ENCODE measurements at places on chromosomes 5 and 9.
A peak's percentile ranks its signal among the peaks of the same experiment; 100 is the strongest.

GRCh38 chr9:20040991-20041696 is 252.3 kb upstream of the SLC24A2 start:
- DNase-seq: no peak

- no peak for DNase-seq
Measured at GRCh38 chr5:95780597-95780996, 41.9 kb downstream of the GLRX start.

DNA sequence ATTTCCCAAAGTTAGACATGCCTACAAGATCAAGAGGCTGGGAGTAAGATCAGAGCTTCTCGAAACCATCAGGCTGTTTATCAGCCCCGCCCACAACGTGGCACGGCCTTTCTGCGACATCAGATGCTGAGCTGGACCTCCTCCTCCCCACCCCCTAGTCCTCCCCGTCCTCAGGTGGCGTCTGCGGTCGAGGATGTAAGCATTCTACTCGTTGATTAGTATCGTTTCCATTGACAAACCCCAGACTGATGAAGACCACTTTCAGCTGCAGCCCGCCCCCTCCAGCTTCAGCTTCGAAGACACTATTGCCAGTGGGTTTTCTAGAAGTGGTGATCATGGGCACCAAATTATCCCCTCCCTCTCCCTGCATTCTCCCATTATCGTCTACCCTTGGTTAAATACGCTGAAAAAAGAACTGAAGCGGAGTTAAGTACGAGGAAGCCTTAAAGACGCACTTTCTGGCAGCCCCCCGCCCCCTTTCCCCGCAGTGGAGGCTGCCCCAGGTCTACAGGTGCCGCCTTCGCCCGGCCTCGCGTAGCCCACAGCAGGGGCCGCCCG is 1.1 kb downstream of the PPIC start:
- DNase-seq: no peak

DNA sequence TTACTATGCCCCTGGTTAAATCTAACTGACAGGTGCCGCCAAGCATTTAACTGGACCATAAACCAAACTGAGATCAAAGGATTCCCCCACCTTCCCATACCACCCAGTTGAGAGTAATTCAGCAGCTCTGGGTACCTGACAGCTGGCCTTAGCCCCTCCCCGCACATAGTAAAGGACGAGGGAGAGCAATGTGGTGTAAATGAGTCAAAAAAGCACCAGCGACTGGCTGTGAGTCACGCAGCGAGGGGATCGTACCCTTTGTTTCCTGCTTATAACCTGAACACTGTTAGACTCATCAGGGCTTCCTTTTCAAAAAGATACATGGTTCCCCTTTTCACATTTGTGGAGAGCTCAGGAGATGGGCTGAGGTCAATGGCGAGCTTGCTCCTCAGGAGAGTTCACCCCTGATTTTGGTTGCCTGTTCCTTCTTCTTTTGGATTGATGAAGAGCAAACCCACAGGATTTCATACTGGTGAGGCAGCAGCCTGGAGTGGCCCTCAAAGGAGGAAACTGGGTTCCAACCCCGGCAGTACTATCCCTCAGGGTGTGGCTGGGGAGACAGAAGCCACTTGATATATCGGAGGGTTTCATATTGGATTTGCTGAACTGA is 71.5 kb downstream of the ANKRD33B start:
- no peak for DNase-seq

GRCh38 chr9:114037961-114038723 is 40.0 kb downstream of the AMBP start:
- DNase-seq: no peak

DNA sequence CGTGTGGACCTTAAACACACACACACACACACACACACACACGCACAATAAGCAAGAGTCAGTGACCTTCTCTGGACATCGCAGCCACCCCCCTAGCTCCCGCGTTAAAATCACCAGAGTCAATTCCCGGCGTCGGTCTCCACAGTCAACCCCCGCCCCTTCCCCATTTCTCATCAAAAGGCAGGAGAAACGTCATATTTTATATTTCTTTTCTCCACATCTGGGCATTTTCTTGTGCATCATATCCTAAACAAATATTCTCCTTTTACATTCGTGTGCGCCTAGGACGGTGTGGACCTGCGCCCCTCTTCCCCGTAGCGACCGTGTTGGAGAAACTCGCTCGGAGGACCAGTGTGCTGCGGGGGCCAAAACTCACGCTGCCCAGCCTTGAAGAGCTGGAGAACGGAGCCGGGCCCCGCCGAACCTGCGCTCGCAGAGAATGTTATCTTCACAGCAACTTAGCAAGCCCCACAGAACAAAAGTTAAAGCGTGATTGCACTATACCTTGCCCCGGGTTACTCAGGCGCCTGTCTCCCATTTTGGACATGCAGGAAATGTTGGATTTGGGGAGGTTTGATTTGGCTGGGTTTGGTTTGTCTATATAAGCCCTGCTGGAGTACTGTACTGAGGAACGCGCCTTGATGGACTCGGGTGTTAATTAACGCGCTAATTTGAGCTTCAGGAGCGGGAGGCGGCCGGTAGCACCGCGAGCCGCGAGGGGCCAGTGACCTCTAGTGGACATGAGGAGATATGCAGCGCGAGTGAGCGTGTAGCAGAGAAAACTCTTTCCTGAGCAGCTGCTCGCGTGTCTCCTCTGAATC is 192.4 kb downstream of the MEF2C start:
- DNase-seq: no peak

GRCh38 chr5:131109540-131110255 is 55.4 kb downstream of the HINT1 start:
- peak; percentile 3 for DNase-seq

- no peak for DNase-seq
Measured at GRCh38 chr9:35816708-35817107, 1.9 kb upstream of the HINT2 start.

DNA sequence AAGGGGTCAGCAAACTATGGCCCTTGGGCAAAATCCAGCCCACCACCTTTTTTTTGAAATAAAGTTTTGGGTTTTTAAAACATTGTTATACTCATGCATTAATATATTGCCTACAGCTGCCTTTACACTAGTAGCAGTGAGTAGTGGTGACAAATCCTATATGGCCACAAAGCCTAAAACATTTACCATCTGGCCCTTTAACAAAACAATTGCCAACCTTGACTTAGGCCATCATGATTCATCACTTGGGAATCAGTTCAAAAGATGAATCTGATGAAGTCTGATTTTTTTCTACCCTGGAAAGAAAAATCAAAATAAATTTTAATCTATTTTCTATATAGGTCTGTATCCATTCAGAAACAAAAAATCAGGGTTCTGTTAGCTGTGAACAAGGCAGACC is 484.9 kb downstream of the BNC2 start:
- DNase-seq: no peak

DNA sequence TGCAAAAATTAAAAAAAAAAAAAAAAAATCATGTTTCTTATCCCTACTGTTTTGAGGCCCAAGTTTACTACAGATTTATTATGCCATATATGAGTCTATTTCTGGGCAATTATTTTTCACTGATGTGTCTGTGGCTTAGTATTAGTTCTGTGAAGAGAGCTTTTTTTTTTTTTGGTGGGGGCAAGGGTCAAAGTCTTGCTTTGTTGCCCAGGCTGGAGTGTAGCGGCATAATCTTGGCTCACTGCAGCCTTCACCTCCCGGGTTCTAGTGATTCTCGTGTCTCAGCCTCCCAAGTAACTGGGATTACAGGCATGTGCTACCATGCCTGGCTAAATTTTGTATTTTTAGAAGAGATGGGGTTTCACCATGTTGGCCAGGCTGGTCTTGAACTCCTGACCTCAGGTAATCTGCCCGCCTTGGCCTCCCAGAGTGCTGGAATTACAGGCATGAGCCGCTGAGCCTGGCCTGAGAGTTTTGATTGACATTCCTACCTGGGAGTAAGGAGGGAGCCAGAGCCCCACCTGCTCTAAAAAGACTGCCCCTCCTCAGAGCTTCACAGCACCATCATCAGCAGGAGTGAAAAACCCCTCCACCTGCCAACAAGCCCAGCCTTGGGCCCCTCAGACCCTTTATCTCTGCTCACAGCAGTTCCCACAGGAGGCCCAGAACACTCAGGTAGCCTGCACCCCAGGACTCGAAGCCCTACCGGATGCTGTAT is 36.1 kb upstream of the JADE2 start:
- DNase-seq: no peak

DNA sequence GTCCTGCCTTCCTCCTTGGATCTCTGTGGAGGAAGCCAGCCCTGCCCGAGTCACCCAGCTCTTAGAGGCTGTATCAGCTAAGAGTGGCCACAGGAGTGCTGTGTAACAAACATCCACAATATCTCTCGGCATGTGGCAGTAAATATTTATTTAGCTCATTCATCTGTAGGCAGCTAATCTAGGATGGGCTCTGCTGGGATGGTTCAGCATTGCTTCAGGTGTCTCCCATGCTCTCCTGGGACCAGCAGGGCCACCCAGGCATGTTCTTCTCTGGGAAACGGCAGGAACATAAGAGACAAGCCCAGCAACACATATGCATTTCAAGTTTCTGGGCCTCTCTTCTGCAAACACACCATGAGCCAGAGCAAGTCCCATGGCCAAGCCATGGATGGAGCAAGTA is 56.1 kb downstream of the HRH2 start:
- DNase-seq: no peak
